ENCODE measurements at places on chromosomes 3 and 15. TPM values are rescaled to one million over a fixed set of nuclear protein-coding genes. Genes with fewer than 3 reads are reported as not detected.

Gene GHRL
- total RNA-seq: not detected

Gene C3orf20
- total RNA-seq: not detected

GRCh38 chr3:36411587-36411986 lies 31.3 kb downstream of the STAC start:
- DNase-seq: no peak
- H3K27me3 ChIP-seq: no peaks in the 10 kb centered on the region
- H3K4me3 ChIP-seq: no peak overlapping the region
- H3K36me3 ChIP-seq: no peaks in the 10 kb centered on the region
- no peaks in the 10 kb centered on the region for H3K4me1 ChIP-seq
- H3K27ac ChIP-seq: no peak overlapping the region

Gene IL17RB
- 7.0 TPM for total RNA-seq

- peaks cover 24% of the 10 kb centered on the region for H3K27me3 ChIP-seq
- H3K4me3 ChIP-seq: no peak overlapping the region
- H3K4me1 ChIP-seq: peaks cover 11% of the 10 kb centered on the region
- no peaks in the 10 kb centered on the region for H3K36me3 ChIP-seq
- DNase-seq: no peak
Observed at GRCh38 chr15:21269121-21269520, 171.2 kb downstream of the POTEB3 start.

Gene CLEC3B
- total RNA-seq: not detected

Gene STARD5
- 4.8 TPM for total RNA-seq

Gene SHF
- 2.2 TPM for total RNA-seq

- no peaks in the 10 kb centered on the region for H3K27me3 ChIP-seq
- peaks cover 12% of the 10 kb centered on the region for H3K4me1 ChIP-seq
- no peak overlapping the region for H3K27ac ChIP-seq
- peaks cover 16% of the 10 kb centered on the region for H3K36me3 ChIP-seq
- peak; percentile 39 for DNase-seq
Observed at GRCh38 chr3:195238586-195239118, 32.3 kb downstream of the XXYLT1 start.
